ENCODE measurements at places on chromosomes 2 and 18.

- DNase-seq = no peak
Observed at GRCh38 chr2:199336546-199336945, 121.2 kb downstream of the SATB2 start.

DNA sequence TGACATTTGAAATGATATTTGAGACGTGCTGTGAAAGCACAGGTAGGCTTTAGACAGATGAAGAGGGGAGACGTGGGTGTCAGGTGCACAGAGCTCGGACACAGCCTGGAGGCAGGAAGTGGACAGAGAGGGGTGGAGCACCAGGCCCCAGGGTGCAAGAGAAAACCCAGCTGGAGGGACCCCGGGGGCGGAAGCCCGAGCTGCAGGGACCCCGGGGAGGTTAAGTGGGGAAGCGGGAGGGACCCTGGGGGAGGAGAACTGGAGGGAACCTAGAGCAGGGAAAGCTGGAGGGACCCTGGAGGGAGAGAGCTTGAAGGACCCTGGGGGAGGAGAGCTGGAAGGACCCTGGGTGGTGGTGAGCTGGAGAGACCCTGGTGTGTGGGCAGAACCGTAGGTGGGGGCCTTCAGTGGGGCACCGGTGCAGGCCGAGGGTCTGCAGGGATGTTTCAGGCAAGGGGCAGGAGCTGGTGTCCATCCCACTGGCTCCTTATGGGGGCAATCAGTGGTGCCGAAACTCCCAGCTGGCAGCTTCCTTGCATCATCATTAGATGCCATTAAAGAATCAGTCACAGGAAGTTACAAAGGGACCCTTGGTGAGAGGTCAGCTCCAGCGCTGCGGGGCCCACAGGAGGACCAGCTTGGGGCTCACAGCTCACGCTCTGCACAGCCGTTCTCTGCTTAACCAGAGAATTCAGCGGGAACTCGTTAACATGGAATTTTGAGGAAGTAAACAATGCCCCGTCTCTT, 246.6 kb downstream of the EIPR1 start:
- DNase-seq = no peak

DNA sequence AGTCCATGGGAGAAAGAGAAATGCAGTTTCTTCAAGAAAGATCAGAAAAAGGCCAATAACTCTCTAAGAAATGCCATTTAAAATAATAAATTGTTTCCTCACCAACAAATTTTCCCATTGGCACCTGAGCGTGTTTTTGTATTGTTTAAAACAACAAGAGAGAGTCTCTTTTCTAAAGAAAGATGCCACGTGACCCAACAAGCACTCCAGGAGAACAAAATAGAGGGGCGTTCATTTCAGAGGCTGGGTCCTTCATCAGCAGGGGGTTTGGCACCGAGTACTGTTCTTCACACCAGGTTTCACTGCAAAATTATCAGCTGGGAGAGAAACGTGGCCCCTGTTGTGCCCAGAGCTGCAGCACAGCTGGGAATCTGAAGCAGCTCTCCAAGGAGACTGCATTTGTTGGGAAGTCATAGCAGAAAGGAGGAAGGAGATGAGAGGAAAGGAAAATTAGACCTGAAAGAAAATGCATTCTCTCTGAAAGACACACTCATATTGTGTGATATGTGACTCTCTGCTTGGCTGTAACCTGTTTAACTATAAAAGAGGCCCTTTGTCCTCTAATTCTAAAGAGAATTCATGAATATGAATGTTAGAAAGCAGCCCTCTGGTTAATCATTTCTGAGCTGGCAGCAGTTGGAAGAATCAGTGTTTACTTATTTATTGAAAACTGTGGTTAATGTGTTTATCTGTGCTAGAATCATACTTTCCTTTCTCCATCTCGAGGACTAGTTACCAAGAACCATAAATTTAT, 205.3 kb upstream of the CDH20 start:
- DNase-seq = no peak

DNA sequence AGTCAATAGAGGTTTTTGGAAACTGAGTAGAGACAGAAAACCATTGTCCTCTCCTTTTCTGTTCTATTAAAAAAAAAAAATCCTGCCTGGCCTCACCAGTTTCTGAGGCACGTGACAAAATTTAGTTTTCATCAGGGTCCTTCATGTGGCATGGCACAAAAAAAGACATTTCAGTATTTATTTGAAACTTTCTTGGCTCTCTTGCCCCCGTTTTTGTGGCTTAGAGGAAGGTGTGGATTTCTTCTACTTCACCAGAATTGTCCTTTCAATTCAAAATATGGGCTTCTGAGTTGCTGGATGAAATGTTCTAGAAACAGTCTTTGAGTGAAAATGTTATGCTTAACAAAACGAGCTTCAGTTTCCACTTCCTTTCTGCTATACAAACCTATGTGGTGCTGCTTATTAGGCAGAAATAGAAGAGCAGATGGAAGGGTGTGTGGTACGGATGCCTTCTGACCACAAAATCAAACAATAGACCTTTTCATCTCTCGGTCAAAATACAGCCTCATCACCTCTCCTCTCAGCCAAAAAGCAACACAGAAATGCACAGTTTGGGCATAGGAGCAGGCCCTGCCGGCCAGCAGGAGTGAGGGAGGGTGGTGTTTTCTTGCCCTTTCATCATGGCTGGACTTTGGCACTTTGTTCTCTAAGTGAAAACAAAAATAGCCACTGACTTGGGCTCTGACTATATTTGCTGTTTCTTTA, 89.2 kb downstream of the SH3RF3 start:
- no peak for DNase-seq

- DNase-seq = no peak
Observed at GRCh38 chr2:3424171-3424795, 44.8 kb downstream of the TRAPPC12 start.

Data from activated effector memory CD4-positive, alpha-beta T cell treated with Interleukin-2 at 50 U/mL for 16 hours (primary cell).